ENCODE measurements at places on chromosomes 11 and 22. TPM values are rescaled to one million over a fixed set of nuclear protein-coding genes. Genes with fewer than 3 reads are reported as not detected.
A peak's percentile ranks its signal among the peaks of the same experiment; 100 is the strongest.

- no peak overlapping the region for H3K4me3 ChIP-seq
- no peak overlapping the region for H3K27ac ChIP-seq
- H3K27me3 ChIP-seq, result no peaks in the 10 kb centered on the region
- no peak for DNase-seq
- no peaks in the 10 kb centered on the region for H3K36me3 ChIP-seq
- H3K4me1 ChIP-seq, result no peaks in the 10 kb centered on the region
Measured at GRCh38 chr11:15158351-15159015, 43.8 kb downstream of the INSC start.

- no peak for DNase-seq
- H3K27me3 ChIP-seq, result no peaks in the 10 kb centered on the region
- H3K4me1 ChIP-seq, result no peaks in the 10 kb centered on the region
- no peak overlapping the region for H3K4me3 ChIP-seq
- H3K27ac ChIP-seq, result no peak overlapping the region
Measured at GRCh38 chr11:60367009-60367408, 11.3 kb upstream of the MS4A7 start.

DNA sequence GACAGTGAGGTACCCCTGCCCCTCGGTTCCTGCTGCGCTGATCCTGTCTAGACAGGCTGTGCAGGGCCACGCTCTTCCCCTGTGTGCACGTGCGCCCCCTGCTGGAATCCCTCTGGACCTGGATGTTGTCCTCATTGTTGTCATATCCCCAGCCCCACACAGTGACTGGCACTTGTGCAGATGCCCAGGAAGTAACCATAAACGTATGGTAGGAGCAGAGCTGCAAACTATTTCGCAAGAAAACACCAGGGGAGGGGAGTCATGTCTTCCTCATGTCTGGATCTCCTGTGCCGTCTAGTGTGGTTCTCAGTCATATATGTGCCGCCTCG, 114.7 kb downstream of the CRYBB2 start:
- no peak overlapping the region for H3K4me3 ChIP-seq
- no peaks in the 10 kb centered on the region for H3K36me3 ChIP-seq
- no peak for DNase-seq
- H3K27ac ChIP-seq, result no peak overlapping the region
- H3K4me1 ChIP-seq, result no peaks in the 10 kb centered on the region

GRCh38 chr11:57192316-57192715, 10.6 kb downstream of the LRRC55 start:
- no peaks in the 10 kb centered on the region for H3K36me3 ChIP-seq
- H3K4me1 ChIP-seq, result no peaks in the 10 kb centered on the region
- H3K4me3 ChIP-seq, result no peak overlapping the region
- no peak for DNase-seq

DNA sequence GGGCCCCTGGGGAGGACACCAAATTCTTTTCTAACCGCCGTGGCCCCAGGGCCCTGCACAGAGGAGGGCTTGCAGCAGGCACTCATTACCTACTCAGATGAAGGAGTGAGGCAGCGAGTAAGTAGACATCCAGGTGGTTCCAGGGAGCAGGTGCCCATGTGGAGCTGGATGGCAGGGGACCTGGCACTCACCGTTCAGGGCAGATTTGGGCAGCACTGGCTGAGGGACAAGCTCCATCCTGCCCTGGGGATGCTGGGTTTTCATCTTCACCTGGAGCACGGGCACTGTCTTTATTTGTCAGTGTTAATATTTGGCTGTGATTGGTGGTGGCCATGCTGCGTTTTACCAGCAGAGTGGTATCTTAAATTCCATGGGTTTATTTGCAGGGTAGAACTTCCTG, 1182.7 kb downstream of the BRD1 start:
- H3K27me3 ChIP-seq, result no peaks in the 10 kb centered on the region

GRCh38 chr11:8092587-8093424, 11.8 kb downstream of the TUB start:
- H3K4me1 ChIP-seq, result no peaks in the 10 kb centered on the region
- H3K27me3 ChIP-seq, result no peaks in the 10 kb centered on the region
- H3K4me3 ChIP-seq, result no peak overlapping the region
- DNase-seq, result no peak
- H3K27ac ChIP-seq, result no peak overlapping the region
- H3K36me3 ChIP-seq, result no peaks in the 10 kb centered on the region

- no peaks in the 10 kb centered on the region for H3K27me3 ChIP-seq
- H3K36me3 ChIP-seq, result no peaks in the 10 kb centered on the region
- DNase-seq, result no peak
Measured at GRCh38 chr11:119472186-119472855, 49.3 kb upstream of the THY1 start.

- no peaks in the 10 kb centered on the region for H3K27me3 ChIP-seq
- DNase-seq, result no peak
- no peaks in the 10 kb centered on the region for H3K36me3 ChIP-seq
- no peak overlapping the region for H3K27ac ChIP-seq
- peaks cover 64% of the 10 kb centered on the region for H3K4me1 ChIP-seq
Measured at GRCh38 chr11:85758480-85759039, 52.4 kb downstream of the SYTL2 start.

DNA sequence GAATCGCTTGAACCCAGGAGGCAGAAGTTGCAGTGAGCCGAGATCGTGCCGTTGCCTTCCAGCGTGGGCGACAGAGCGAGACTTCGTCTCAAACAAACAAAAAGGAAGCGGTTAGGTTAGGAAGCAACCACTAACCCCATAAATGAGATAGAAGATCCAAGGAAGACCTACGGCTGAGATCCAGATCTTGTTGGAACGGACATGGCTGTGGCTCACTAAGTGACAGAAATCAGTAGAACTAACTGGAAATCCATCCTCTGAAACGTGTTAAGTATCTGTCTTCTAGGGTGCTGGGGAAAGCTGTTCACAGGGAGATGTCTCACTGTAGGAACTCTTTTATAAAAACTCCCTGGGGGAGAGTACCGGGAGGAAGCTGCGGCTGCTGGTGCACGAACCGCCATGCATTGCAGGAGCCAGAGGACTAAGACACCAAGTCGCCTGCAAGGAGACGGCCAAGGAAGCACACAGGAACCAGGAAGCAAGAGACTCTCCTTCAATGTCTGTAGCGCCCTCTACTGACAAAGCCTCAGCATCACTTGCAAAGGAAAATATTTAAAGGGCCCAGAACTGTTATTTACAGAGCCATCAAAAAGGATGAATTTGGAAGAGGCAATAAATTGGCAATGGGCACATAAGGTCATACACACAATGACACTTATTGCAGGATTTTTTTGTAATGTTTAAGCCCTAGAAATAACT, 16.9 kb upstream of the SPTY2D1 start:
- H3K4me1 ChIP-seq, result no peaks in the 10 kb centered on the region
- DNase-seq, result peak; percentile 64
- H3K36me3 ChIP-seq, result no peaks in the 10 kb centered on the region
- H3K27ac ChIP-seq, result no peak overlapping the region
- H3K27me3 ChIP-seq, result no peaks in the 10 kb centered on the region

GRCh38 chr22:46589141-46589748, 30.9 kb upstream of the GRAMD4 start:
- no peak overlapping the region for H3K4me3 ChIP-seq
- H3K27ac ChIP-seq, result no peak overlapping the region
- peaks cover 30% of the 10 kb centered on the region for H3K4me1 ChIP-seq

DNA sequence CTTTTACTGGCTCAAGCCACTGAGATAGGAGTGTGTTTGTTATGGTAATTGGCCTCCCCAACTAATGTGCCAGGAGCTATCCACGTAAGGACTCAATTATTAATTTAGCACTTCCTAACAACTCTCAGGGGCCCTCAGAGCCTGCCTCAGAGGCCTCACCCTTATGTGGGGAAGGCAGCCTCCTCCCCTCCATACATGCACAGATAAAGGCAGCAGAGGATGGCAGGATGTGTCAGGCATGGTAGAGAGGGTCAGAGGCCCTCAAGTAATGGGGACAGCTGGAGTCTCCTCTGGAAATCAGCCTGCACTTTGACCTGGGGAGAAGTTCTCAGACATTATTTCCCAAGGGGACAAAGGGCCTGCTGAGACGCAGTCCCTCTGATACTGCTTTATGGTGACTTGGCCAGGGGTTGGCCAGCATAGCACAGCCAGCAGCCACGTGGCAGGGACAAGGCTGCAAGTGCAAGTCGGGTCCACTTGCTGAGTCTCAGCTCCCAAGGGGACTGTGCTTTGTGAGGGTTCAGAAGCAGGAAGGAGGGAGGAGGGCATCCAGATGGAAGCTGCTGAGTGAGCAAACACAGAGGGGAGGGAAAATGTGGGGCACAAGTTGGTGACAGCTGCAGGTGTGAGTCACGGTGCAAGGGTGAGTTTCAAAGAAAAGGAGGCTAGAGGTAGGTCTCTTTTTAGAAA, 17.0 kb downstream of the MOGAT2 start:
- no peak overlapping the region for H3K27ac ChIP-seq
- H3K36me3 ChIP-seq, result no peaks in the 10 kb centered on the region
- H3K4me1 ChIP-seq, result no peaks in the 10 kb centered on the region

DNA sequence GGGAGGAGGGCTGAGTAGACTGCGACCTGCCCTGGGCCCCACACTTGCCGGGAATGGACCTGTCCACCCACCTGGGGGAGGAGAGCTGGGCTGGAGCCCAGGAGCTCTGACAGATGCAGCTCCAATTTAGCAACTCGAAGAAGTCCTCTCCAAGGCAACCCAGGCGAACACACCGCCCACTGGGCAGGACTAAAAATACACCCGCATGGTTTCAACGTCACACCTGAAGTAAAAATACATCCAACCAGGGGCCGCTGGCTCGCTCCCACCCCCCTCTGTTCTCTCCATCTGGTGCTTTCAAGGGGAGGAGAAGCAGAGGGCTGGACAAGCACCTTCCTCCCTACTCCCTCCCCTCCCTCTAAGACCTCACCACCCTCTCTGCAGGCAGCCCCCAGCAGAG, 119.9 kb downstream of the FEZ1 start:
- H3K27ac ChIP-seq, result no peak overlapping the region
- no peaks in the 10 kb centered on the region for H3K36me3 ChIP-seq
- DNase-seq, result no peak
- no peaks in the 10 kb centered on the region for H3K27me3 ChIP-seq

- no peak overlapping the region for H3K4me3 ChIP-seq
- H3K27me3 ChIP-seq, result peaks cover 3% of the 10 kb centered on the region
- DNase-seq, result no peak
- H3K4me1 ChIP-seq, result no peaks in the 10 kb centered on the region
Measured at GRCh38 chr11:20197881-20198280, 37.6 kb upstream of the DBX1 start.

Gene KRTAP5-2
- total RNA-seq, result not detected

Gene GAB4
- total RNA-seq, result not detected

Gene PATE2
- not detected for total RNA-seq

Gene KCNK4
- total RNA-seq, result not detected

Gene SHISA8
- total RNA-seq, result not detected

Gene CCDC87
- total RNA-seq, result not detected

All from CD4-positive, alpha-beta memory T cell (primary cell).